Left ventricle myocardium inferior (tissue), 1 donor: ENCODE measurements at places on chromosomes 2 and 18.
A peak's percentile ranks its signal among the peaks of the same experiment; 100 is the strongest.

- DNase-seq, result no peak
Measured at GRCh38 chr2:149290662-149291061, 39.7 kb upstream of the LYPD6 start.

GRCh38 chr2:240579071-240579762 is 7.3 kb upstream of the CAPN10 start:
- no peak for DNase-seq

GRCh38 chr18:3401669-3402620 is 48.0 kb upstream of the TGIF1 start:
- DNase-seq, result no peak

- no peak for DNase-seq
Measured at GRCh38 chr18:23779696-23780303, 90.5 kb downstream of the LAMA3 start.

DNA sequence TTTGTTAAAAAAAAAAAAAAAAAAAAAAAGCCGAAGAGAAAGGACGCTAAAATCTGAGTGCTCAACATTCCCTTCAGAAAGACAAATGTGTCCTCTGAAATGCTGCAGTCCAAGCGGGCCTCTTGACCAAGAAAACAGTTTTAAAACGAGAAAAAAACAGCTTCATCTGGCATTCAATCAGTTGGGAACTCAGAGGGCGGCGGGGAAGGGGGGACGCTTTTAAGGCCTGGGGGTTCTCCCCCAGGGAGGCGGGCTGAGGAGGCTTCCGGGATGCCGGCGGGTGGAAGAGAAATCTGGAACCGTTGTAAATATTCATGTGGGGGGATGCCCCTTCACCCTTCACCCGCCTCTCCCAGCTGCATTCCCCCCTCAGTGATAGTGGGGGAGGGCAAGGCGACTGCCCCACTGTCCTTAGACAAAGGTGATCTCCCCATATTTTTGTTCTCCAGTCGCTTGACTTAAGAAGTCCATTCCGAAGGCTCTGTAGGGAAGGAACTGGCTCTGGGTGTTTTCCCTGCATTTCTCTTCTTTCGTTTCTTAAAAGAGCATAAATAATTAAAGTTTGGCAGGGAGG is 3.3 kb upstream of the HOXD11 start:
- no peak for DNase-seq

- DNase-seq, result no peak
Measured at GRCh38 chr2:14220101-14220500, 412.4 kb upstream of the LRATD1 start.

DNA sequence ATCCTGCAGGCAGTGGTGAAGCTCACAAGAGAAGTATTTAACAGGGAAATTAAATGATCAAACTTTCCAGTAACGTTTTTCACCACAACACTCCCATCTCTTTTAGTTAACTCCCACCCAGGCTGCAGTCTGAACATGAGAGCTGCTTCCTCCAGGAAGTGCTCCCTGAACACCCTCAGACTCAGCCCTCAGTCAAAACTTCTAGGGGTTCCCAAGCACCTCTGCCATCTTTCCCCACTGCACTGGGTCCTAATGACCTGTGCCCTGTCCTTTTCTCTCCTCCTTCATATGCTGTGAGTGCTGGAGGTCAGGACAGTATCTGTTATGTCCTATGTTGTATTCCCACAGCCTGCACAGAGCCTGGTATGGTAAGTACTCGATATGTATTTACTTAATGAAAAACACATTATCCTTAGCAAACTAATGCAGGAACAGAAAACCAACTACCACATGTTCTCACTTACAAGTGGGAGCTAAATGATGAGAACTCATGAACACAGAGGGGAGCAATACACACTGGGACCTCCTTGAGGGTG is 49.2 kb upstream of the ASPRV1 start:
- DNase-seq, result no peak

DNA sequence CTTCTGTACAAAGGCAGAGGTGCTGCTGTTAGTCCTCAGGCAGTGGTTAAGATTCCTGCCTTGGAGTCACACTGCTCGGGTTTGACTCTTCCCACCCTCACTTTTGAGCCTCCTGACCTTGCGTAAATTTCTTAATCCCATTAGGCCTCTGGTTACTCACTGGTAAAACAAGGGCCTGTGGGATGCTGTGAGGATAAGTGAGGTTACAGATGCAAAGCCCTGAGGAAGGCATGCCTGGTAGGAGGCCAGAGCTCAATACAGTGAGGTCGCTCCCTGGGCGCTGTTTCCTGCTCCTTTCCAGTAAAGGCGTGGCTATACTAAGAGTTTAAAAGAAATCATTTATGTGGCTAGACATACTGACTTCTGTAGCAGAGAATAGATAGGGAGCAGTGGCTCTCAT is 127.5 kb upstream of the TMEM200C start:
- DNase-seq, result no peak

DNA sequence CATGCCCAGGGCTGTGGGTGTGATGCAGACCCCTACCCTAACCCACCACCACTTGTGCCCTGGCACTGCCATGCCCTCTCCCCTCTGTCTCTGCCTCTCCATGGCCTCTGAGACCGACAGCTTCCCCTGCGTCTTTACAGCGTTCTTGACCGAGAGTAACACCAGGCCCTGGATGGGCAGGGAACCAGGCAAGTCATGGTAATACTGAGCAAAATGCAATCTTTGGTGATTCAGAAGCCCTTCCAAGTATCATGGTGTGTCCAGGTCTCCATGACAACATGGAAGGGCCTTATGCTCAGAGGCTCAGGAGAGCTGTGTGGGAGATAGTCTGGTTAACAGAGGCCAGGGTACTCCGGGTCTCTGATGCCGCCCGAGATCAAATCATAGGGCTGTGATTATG is 176.1 kb downstream of the KLHL29 start:
- DNase-seq, result no peak

- no peak for DNase-seq
Measured at GRCh38 chr2:181234487-181234891, 222.7 kb upstream of the ITGA4 start.

- DNase-seq, result no peak
Measured at GRCh38 chr2:114745700-114746099, 303.3 kb downstream of the DPP10 start.

DNA sequence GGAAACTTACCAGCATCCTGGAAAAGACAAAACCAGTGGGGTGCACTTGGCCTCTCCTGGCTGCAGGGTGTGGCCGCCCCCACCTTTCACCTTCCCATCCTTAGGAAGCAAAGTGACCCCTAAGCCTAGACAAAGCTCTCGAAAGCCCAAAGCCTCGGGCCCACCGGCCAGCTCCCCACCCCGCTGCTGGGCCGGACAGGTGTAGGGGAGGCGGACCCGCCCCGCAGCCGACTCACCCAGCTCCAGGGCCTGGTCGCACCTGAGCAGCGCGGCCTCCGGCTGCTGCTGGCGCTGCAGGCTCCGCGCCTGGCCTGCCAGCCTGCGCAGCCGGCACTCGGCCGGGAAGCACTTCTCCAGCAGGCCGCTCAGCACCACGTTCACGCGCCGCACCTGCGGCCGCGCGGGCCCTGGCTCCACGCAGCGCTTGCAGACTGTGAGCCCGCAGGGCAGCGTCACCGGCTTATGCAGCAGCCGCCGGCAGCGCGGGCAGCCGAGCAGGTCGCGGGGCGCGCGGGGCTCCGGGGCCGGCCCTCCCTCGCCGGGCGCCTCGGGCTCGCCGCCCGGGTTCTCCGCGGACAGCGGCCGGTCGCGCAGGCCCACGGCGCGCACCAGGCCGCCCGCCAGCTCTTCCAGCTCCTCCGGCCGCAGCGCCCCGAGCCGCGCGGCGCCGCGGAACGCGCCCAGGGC is 979 bp downstream of the LONRF2 start:
- peak; percentile 25 for DNase-seq

GRCh38 chr2:196213252-196213980 is 42.0 kb upstream of the STK17B start:
- no peak for DNase-seq

GRCh38 chr18:25169701-25170100 is 182.3 kb downstream of the ZNF521 start:
- DNase-seq, result no peak
